T follicular helper cell (primary cell): ENCODE measurements at places on chromosomes 12 and 14.

DNA sequence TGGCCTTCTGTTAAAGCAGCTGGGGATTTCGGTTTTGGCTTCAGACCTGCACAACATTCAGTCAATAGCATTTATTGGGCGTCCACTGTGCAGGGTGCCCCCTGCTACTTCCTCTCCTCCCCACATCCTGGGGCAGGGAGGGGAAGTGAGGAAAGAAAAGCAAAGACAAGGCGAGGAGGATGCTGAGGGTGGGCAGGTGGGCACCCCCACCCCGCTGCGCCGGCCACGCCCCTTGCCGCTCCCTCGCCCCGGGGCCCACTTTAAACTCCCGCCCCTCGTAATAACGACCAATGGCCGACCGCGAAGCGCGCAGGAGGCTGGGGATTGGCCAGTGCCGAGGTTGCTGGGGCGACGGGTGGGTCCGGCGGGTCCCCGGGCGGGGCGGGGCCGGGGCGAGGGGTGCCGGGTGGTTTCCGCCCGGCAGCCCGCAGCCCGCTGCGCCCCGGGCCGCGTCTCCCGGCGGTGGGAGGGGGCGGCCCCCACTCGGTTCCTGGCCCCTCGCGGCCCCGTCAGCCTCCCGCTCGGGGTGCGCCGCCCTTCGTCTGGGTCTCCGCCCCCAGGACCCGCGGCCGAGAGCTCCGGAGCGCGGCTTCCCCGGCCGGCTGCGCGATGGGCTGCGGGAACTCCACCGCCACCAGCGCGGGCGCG is at the start of gene C12orf75:
Gene C12orf75 (plus strand): TSS at position 409 of the 648 bp plus-strand sequence. CDS start 201 bp downstream, at position 610.
- peak; percentile 54 for DNase-seq

DNA sequence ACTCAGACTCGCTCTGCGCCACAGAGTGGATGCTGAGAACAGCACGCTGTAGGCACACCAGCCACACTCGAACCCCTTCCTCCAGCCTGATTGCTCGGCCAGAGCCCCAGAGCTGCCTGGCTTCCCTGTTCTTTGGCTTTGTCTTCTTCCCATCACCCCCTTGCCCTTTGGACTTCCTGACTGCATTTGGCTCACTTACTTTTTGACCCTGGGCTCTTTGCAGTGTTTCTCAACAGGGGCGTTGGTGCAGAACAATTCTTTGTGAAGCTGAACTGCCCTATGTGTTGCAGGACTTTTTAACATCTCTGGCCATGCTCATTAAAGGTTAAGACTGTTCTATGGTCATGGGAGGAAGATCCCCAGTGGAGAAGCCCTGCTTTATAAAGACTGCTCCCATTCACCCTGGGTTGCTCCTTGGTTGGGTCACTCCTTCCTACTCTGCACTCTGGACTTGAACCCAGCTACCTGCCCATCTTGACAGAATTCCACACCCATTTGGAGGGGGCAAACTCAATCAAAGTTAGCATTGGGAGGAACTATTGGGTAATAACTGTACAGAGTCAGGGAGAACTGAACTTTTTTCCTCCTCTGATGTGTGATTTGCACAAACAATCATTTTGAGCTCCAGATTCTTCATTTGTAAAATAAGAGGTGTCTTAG is 127.7 kb upstream of the PLEKHG7 start:
- no peak for DNase-seq

GRCh38 chr14:103923863-103924262 is 4.4 kb upstream of the TDRD9 start:
- DNase-seq: no peak

GRCh38 chr12:42679466-42679865 is 89.9 kb upstream of the PRICKLE1 start:
- no peak for DNase-seq

GRCh38 chr14:63701606-63702299 is 26.1 kb downstream of the SGPP1 start:
- DNase-seq: no peak

- DNase-seq: no peak
Measured at GRCh38 chr12:101782273-101782731, 43.0 kb upstream of the SYCP3 start.

DNA sequence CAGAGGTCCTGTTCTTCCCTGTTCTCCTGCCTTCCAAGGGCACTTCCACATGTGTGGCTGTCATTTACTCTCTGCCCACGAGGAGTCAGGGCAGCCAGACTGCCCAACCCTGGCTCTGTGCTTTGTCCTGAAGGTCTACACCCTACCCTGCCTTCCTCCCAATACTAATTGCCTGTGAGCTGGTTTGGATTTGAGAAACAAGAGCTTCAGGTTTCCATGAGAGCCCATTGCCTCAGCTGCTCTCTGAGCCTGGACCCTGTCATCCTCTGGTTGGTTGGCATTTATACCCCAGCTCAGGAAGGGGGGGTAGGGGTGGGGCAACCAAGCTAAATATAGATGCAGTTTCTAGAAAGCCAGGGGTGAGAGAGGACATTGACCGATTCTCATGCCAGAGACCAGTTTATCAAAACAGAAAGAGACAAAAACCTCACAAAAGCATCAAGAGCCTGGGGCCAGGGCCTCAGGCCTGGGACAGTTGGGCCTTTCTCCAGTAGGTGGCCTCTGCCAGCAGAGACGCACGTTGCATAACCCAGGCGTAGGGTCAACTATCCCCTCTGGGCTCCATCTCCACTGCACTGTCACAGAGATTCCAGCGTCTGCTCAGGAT is 34.5 kb downstream of the VDR start:
- no peak for DNase-seq

- no peak for DNase-seq
Measured at GRCh38 chr12:66533767-66534166, 145.1 kb downstream of the GRIP1 start.

GRCh38 chr12:28497889-28498411 is 307.7 kb downstream of the CCDC91 start:
- no peak for DNase-seq

DNA sequence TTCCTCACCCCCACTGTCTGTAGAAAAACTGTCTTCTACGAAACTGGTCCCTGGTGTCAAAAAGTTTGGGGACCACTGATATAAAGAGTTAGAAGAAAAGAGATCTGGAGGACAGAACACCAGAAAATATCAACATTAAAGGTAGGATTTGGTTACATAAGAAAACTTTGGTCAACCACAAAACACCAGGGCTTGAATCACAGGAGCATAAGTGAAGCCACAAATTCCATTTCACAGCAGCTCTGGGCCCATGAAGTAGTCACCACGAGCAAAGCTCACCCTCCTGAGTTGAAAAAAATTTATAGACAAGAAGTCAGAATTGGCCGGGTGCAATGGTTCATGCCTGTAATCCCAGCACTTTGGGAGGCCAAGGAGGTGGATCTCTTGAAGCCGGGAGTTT is 19.4 kb downstream of the RALGAPA1 start:
- DNase-seq: no peak

DNA sequence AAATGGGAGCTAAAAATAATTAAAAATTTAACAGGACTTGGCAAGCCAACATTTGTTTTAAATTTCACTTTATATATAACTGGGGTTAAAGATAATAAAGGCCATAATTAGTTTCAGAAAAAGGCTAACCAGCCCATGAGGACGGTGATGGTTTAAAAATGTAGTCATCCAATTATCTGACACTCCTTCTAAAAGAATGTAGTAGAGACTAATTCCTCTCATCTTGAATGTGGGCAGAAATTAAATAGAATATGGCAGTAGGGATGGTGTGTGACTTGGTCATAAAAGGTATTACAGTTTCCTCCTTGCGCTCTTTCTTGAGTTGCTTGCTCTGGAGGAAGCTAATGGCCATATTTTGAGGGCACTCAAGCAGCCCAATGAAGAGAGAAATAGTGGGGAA is 49.1 kb upstream of the PTPRB start:
- DNase-seq: no peak

- DNase-seq: no peak
Measured at GRCh38 chr14:22606380-22606779, 8.3 kb downstream of the ABHD4 start.

DNA sequence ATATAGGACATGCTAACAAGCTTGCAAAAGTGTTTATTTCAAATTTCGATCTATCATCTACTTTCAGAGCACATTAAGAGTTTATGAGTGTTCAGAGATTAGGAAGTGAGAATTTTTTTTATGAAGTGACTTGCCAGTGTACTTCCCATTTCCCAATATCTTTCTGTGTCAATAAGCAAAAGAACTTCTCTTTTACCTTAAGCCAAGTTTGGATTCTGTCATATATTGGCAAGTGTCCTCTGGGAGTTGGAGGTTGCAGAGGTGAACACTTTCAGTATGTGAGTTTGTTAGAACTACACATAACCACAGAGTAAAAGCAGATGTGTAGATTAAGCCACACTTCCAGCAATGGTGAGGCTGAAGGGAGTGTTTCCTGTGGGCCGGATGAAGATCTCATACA is 16.6 kb upstream of the KLRF1 start:
- no peak for DNase-seq

DNA sequence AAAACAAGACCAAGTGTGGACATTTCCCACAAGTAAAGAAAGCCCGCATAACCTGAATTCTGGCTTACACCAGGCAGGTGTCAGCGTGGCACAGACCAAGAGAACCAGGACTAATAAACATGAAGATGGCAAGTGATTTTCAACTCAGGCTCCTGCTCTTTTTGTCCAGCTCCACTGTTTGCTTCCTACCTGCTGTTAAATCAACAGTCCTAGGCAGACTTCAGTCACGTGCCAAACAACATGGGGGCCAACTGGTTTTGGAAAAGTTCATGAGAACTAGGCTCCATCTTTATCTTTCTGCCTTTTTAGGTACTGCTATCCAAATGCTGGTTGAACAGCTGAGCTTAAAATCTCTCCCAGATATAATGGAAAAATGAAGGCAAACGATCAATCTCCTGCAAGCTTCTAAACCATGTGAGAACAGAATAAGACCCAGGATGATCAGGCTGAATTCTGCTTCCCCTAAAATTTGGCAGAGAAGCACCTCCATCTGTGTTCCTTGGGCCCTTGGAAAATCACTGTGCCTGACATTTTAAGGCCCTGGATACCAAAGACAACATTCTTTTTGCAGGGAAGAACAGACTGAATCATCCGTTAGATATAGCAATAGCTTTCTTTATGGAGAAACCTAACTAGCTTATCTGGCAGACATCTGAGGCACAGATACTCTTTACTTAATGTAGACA is 215.6 kb upstream of the USP15 start:
- DNase-seq: no peak

DNA sequence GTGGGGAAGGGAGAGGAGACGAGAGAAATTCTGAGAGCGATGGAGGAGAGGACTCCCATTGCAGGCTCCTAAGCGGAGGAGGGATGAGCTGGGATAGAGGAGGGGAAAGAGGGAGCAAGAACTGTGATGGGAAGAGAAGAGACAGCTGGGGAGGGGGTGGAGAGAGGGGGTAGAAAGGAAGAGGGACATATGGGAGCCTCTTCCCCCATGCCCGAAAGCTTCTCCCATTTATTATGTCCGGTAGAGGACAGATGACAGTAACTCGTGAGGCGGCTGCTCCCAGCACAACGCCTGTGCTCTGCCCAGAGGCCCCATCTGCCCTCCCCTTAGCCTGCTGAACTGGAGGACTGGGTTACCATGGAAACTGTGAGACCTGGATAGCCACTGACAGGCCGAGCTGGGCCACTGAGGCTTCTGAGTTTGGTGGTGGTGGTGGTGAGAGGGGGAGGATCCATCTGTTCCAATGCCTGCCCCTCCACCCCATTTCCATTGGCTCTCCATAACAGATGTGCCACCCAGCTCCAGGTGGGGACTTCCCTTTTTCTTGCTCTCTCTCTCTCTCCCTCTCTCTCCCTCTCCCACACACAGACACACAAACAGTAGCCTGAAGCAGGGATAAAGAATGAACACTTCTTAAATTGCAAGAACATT is 8.3 kb downstream of the CPNE6 start:
- DNase-seq: no peak

DNA sequence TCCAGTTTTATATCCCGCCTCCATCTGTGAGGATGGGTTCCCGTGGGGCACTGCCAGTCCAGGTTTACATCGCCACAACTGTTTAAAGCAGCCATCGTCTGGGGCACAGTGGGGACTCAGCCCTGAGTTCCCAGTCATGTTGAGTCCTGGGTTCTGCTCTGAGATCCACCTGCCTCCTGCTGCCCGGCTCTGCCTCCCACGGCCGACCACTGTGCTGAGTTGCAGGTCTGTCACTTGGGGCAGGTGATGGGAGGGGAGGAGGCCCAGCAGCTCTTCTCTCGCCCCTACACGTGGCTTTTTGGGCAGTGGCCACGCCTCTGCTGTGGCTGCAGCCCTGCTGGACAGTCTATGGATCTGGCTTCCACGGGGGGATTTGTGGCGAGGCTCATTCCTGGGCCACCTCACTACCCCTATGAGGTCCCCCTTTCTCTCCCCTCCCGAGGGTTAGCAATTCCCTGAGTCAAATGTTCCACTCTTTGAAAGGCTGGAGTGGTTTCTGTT is 143.0 kb downstream of the ADGRD1 start:
- no peak for DNase-seq

GRCh38 chr12:64678835-64679234 is 68.5 kb downstream of the RASSF3 start:
- no peak for DNase-seq

GRCh38 chr14:68736471-68736871 is 56.4 kb downstream of the ZFP36L1 start:
- no peak for DNase-seq

DNA sequence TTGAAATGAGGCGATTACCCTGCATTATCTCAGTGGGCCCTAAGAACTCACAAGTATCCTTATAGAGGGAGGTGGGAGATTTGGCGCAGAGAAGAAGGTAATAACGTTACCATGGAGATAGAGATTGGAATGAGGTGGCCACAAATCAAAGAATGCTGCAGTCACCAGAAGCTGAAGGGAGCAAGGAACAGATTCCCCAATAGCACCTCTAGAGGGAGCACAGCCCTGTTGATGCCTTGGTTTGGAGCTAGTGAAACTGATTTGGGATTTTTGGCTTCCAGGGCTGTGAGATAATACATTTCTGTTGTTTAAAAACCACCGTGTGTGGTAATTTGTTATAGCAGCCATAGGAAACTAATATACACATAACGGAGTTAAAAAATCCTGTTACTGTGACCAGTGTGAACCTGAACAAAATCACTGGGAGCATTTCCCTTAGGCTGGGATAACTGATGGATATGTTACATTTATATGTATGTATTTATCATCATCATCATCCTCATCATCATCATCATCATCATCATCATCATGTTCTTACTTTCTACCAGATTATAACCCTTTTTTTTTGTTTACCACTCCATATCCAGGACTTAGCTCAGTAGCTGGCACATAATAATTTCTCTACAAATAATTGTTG is 100.3 kb downstream of the LIN7A start:
- no peak for DNase-seq

DNA sequence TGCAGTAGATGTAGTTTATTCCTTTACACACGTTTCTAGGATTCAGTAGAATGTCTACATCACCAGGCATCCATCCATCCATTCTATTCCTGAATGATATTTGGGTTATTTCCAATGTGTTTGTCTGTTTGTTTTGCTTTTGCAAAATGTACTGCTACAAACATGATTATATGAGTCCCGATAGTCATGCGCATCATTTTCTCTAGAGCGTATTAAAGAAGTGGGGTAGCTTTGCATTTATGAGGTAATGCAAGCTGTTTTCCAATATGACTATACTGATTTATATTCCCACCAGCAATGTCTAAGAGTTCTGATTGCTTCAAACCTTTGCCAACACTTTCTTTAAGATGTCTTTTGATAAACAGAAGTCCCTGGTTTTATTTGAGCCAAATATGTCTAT is 253.2 kb downstream of the NOVA1 start:
- DNase-seq: no peak

- no peak for DNase-seq
Measured at GRCh38 chr12:95395696-95396095, 78.3 kb upstream of the METAP2 start.
